ENCODE measurements at places on chromosomes 5 and 9. TPM values are rescaled to one million over a fixed set of nuclear protein-coding genes. Genes with fewer than 3 reads are reported as not detected.

DNA sequence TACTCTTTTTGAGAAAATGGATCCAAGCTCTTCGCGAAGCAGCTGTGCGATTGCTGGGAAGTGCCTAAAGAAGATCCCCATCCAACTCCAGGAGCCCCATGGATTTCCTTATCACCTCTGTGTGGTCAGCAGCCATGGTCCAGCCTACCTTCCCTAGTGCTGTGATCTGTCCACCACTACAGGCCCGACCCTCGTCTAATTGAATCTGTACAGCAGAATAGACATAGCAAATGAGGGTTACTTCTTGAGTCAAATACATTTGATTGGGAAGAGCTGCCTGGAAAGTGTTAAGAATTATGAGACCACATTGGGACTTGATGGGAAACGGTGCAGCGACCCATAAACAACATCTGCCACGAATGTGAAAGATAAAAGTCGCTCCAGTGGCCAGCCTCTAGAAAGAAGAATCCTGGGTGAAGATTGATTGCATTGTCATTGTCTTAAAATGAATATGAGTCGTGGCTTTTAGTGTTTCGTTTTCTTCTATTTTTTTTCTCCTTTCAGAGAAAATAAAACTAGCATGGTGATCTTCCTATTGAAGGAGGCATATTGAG, 118.4 kb downstream of the PAM start:
- no peak overlapping the region for H3K27ac ChIP-seq
- H3K36me3 ChIP-seq, result no peaks in the 10 kb centered on the region
- no peak overlapping the region for H3K4me3 ChIP-seq
- no peak for DNase-seq

The GAS1 gene
- 0.55 TPM for total RNA-seq

The SEPTIN8 gene
- 38.1 TPM for total RNA-seq

DNA sequence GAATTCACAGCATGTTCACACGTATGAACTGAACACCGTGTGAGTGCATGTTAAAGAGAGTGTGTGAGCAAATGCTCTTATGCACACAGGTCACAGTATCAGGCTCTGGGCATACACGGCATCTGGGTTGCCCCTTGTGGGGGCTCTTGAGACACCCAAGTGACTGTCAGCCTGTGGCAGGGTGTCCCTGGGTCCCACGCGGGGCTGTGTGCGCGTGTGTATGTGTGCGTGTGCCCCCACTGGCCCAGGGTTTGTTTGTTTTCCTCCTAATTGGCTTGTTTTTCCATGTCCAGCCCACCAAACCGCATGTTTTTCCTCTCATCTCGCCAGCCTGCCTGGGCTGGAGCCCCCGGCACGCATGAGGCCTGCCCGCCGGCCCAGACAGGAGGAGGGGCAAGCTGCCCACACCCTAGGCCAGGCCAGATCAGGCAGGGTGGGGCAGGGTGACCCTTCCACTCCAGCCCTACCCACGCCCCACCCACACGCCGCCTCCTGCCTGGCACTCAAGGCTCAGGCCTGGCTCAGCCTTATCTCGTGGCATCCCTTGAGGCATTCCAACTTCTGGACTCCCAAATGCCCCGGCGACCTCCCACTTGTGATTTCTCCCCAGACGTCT, 28.8 kb downstream of the CNTFR start:
- no peaks in the 10 kb centered on the region for H3K4me1 ChIP-seq
- no peak overlapping the region for H3K4me3 ChIP-seq
- H3K36me3 ChIP-seq, result no peaks in the 10 kb centered on the region
- DNase-seq, result no peak
- H3K27ac ChIP-seq, result no peak overlapping the region
- peaks cover 4% of the 10 kb centered on the region for H3K27me3 ChIP-seq

The CNTLN gene
- total RNA-seq, result 0.20 TPM

GRCh38 chr5:15384176-15384575, 115.8 kb upstream of the FBXL7 start:
- DNase-seq, result no peak
- no peaks in the 10 kb centered on the region for H3K4me1 ChIP-seq
- no peaks in the 10 kb centered on the region for H3K36me3 ChIP-seq
- H3K27ac ChIP-seq, result no peak overlapping the region

GRCh38 chr9:98255061-98255577, 330 bp downstream of the TBC1D2 start:
- H3K27me3 ChIP-seq, result no peaks in the 10 kb centered on the region
- H3K4me1 ChIP-seq, result peaks cover 22% of the 10 kb centered on the region
- H3K4me3 ChIP-seq, result peak overlapping the region; percentile 99
- no peak for DNase-seq

The ANKRD34B gene
- not detected for total RNA-seq

The POU5F2 gene
- total RNA-seq, result 0.49 TPM

- H3K4me1 ChIP-seq, result no peaks in the 10 kb centered on the region
- H3K36me3 ChIP-seq, result no peaks in the 10 kb centered on the region
- no peak for DNase-seq
- H3K27ac ChIP-seq, result no peak overlapping the region
- no peaks in the 10 kb centered on the region for H3K27me3 ChIP-seq
These were observed 125.5 kb upstream of the NFIL3 start for GRCh38 chr9:91549177-91549576.

The FOXD4L6 gene
- not detected for total RNA-seq

GRCh38 chr9:5999443-6000101, 15.9 kb downstream of the RANBP6 start:
- peaks cover 35% of the 10 kb centered on the region for H3K4me1 ChIP-seq
- no peak overlapping the region for H3K4me3 ChIP-seq
- H3K36me3 ChIP-seq, result no peaks in the 10 kb centered on the region
- no peaks in the 10 kb centered on the region for H3K27me3 ChIP-seq
- DNase-seq, result no peak

DNA sequence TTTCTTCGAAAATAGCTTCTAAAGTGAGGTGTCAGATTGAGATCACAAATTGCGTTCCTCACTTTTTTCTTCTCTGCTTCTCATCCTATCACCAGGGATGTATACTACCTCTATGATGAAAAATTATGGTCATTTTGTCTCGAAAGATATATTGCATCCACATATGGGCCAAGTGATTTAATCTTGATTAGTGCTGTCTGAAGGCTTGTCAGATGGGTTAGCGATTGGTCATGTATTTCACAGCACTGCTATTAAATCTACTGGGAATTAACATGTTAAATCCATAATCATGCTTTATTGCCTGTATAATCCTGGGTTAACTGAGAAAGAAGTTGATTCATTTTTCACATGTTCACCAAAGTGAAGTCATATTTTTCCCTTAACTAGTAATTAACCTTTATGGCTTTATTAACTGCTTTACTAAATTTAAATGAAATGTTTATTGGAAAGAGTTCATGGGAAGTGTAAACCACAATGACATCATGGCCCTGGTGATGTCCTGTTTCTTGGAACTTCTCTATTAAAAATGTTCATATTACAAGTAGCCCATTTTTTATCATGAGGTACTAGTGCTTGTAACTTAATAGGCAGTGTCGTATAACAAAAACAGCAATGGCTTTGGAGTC, 193.3 kb downstream of the SMC2 start:
- H3K36me3 ChIP-seq, result no peaks in the 10 kb centered on the region
- H3K27ac ChIP-seq, result no peak overlapping the region
- no peaks in the 10 kb centered on the region for H3K4me1 ChIP-seq
- DNase-seq, result no peak
- no peaks in the 10 kb centered on the region for H3K27me3 ChIP-seq

GRCh38 chr9:128201441-128202369, 1.5 kb upstream of the DNM1 start:
- H3K27me3 ChIP-seq, result peaks cover 13% of the 10 kb centered on the region
- H3K27ac ChIP-seq, result no peak overlapping the region
- no peaks in the 10 kb centered on the region for H3K36me3 ChIP-seq
- H3K4me1 ChIP-seq, result peaks cover 14% of the 10 kb centered on the region
